ENCODE measurements at places on chromosomes 5 and 9. TPM values are rescaled to one million over a fixed set of nuclear protein-coding genes. Genes with fewer than 3 reads are reported as not detected.

The C5orf58 gene
- not detected for total RNA-seq

The EPB41L4B gene
- 10.0 TPM for total RNA-seq

The KIF12 gene
- 0.93 TPM for total RNA-seq

The DDX4 gene
- total RNA-seq = 0.27 TPM

The SV2C gene
- 17.8 TPM for total RNA-seq

The KCNV2 gene
- total RNA-seq = not detected

The ZDHHC11B gene
- total RNA-seq = 42.8 TPM

The RMI1 gene
- 24.2 TPM for total RNA-seq

The ISL1 gene
- total RNA-seq = 152 TPM

The OCLN gene
- total RNA-seq = 4.3 TPM

The SOHLH1 gene
- total RNA-seq = not detected

The PTGS1 gene
- total RNA-seq = 0.39 TPM

The C5 gene
- 1.0 TPM for total RNA-seq

The PCDHB6 gene
- total RNA-seq = 7.2 TPM

The MEF2C gene
- total RNA-seq = 24.1 TPM

The MLANA gene
- not detected for total RNA-seq

The GRIN1 gene
- 5.5 TPM for total RNA-seq

The RLN2 gene
- total RNA-seq = not detected

The PHF24 gene
- 3.1 TPM for total RNA-seq

The SOX30 gene
- not detected for total RNA-seq

The PCDH12 gene
- 1.7 TPM for total RNA-seq

The GBA2 gene
- 287 TPM for total RNA-seq

The FAM153A gene
- not detected for total RNA-seq

The STING1 gene
- total RNA-seq = not detected

The TMOD1 gene
- 0.64 TPM for total RNA-seq

The GIN1 gene
- 9.6 TPM for total RNA-seq

The IRX1 gene
- total RNA-seq = 69.3 TPM

The GRM6 gene
- not detected for total RNA-seq

The STC2 gene
- 14.0 TPM for total RNA-seq

The ADAMTS19 gene
- total RNA-seq = 22.1 TPM

The CFAP90 gene
- total RNA-seq = not detected

The AK1 gene
- total RNA-seq = 121 TPM

The ZNF367 gene
- total RNA-seq = 39.5 TPM
